Peyer's patch (tissue), 4 donors: ENCODE measurements at places on chromosomes 7 and 10. TPM values are rescaled to one million over a fixed set of nuclear protein-coding genes. Genes with fewer than 3 reads are reported as not detected.

The NKX2-3 gene
- 19.0 TPM for total RNA-seq

The PTF1A gene
- total RNA-seq = not detected

The BTBD16 gene
- not detected for total RNA-seq

The OPN1SW gene
- total RNA-seq = not detected

The AGR2 gene
- total RNA-seq = 223 TPM

The NUTM2E gene
- not detected for total RNA-seq

The SPDYE9 gene
- not detected for total RNA-seq

The PDCD4 gene
- total RNA-seq = 301 TPM

The SLC16A12 gene
- 0.38 TPM for total RNA-seq

The ARHGAP12 gene
- 56.9 TPM for total RNA-seq

The ITPRID1 gene
- 1.2 TPM for total RNA-seq

The CALCR gene
- not detected for total RNA-seq

The TCAF1 gene
- total RNA-seq = 22.2 TPM

The CDHR3 gene
- 52.0 TPM for total RNA-seq

The C7orf33 gene
- total RNA-seq = not detected

The NKX1-2 gene
- total RNA-seq = not detected
